ENCODE measurements at places on chromosomes 2 and 18.
A peak's percentile ranks its signal among the peaks of the same experiment; 100 is the strongest.

DNA sequence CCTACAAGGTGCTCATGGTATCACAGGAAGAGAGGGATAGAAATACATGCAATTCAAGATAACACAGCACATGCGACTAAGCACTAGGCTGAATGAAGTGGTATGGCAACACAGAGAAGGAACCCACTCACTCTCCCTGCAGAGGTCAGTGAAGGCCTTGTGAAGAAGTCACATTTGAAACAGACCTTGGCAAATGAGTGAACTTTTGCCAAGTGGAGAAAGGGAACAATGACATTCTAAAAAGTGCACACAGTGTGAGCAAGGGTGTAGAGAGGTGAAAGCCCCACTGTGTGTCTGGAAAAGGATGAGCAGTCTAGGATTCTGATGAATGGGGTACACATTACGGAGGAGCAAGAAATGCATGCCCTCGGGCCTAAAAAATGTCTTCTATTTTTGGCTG lies 23.3 kb downstream of the KLF7 start:
- no peak for DNase-seq

DNA sequence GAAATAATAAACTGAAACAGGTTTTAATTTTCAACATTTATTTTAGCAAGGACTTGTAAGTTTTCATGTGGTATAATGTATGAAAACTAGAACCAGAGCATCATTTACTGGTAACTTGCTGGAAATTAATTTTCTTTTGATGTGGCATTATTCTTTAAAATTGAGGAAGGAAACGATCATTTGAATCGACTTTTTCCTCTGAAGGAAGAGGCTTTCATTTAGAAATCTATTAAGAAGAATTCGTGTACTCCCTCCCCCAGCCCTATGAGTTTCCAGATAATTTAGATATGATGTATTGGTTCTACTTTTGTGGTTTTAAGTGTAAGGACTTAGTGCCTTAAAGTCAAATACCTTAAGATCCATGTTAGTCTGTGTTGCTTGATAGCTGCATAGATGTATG lies 2.5 kb downstream of the BABAM2 start:
- no peak for DNase-seq

GRCh38 chr2:144686518-144687215 lies 166.7 kb upstream of the ZEB2 start:
- DNase-seq, result no peak

- DNase-seq, result no peak
Observed at GRCh38 chr2:213491376-213491775, 207.1 kb downstream of the SPAG16 start.

DNA sequence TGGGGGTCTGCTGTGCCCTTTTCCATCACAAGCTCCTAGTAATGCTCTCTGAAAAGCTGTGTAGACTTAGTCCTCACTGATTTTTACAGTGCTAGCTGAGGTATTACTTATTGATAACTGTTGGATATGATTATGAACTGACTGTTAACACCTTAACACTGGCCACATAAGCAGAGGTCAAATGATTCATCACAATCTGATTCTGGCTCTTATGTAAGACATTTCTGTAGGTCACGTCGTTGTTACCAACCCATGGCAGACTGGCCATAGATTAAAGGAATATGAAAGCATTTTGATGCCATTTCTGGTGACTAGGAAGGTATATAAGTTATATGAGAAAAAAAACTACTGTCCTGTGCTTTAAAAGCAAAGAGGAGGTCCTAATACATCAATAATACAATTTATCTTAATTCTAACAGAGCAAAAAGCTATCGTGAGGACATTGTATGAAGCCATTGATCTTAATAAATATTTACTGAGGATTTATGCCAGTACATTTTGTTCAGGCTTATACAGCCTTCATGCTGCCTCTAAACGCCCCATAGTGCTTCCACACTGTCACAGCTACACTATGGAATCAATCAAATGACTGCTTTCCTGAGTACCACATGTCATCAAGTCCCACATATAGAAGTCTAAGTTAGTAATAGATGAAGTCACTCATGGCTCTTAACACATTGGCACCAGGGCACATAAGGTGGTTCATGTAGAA lies 6.9 kb upstream of the RND3 start:
- DNase-seq, result no peak

GRCh38 chr2:28752631-28753376 lies 1.2 kb downstream of the PPP1CB start:
- no peak for DNase-seq

- DNase-seq, result no peak
Observed at GRCh38 chr2:136069773-136070172, 48.2 kb downstream of the CXCR4 start.

DNA sequence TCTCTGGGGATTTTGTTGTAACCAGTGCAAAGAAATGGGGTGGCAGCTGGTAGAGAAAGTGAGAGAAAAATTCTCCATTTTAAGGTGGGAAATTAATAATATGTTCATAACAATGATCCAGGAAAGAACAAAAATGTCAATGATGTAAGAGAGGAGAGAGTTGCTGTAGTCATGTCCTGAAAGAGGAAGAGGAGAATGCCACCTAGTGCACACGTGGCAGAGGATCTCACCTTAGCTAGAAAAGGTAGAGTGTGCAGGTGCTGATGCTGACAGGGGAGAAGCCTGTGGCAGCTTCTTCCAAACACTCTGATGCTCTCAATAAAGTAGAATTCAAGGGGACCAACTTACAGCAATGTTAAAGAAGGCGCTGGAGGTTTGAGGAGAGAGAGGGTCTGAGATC lies 282.9 kb upstream of the PKDCC start:
- no peak for DNase-seq

DNA sequence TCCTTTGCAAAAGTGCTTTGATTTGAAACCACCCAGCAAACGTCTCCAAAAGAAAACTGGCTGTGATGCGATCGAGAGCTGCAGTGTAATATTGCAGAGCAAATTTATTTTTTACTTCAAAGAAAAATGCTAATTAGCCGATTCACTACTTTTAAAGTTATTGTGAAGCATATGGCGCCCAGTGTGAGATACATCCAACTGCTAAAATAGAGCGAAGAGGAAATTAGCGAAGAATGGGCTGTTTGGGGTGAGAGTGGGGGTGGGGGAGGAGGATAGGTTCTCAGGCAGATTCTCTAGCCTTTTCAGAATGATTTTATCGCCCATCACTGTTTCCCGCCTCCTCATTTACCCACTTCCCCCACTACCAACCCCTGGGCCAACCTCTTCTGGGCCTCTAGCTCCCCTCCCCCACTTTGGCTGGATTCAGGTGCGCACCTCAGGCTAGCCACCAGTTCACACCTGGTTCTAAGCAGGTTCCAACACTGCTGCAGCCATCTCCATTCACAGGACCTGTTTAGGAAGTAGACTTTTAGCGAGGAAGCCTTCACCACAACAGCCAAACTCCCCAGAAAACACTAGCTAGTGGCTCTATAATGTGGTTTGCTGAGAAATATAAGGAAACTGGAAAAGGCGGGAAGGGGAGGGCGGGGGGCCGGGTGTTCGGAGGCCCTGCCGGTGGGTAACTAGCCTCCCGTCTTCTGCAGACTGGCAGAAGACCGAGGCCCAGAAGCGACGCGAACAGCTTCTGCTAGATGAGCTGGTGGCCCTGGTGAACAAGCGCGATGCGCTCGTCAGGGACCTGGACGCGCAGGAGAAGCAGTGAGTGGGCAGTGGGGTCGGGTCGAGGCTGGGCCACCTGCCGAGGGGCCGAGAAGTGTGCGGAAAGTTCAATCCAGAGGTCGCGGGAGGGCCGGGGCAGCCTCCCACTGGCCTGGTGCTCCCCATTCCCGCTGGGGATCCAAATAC lies 6.0 kb upstream of the OTX1 start:
- DNase-seq, result no peak

- no peak for DNase-seq
Observed at GRCh38 chr2:21585881-21586280, 462.1 kb downstream of the TDRD15 start.

GRCh38 chr18:43442571-43442970 lies 165.3 kb upstream of the SYT4 start:
- no peak for DNase-seq

GRCh38 chr18:75210274-75211001 lies at the start of gene TSHZ1:
TSS of gene TSHZ1 (plus strand) at chr18:75210797. CDS start at chr18:75211877, 1,080 bp downstream.
- peak; percentile 51 for DNase-seq

DNA sequence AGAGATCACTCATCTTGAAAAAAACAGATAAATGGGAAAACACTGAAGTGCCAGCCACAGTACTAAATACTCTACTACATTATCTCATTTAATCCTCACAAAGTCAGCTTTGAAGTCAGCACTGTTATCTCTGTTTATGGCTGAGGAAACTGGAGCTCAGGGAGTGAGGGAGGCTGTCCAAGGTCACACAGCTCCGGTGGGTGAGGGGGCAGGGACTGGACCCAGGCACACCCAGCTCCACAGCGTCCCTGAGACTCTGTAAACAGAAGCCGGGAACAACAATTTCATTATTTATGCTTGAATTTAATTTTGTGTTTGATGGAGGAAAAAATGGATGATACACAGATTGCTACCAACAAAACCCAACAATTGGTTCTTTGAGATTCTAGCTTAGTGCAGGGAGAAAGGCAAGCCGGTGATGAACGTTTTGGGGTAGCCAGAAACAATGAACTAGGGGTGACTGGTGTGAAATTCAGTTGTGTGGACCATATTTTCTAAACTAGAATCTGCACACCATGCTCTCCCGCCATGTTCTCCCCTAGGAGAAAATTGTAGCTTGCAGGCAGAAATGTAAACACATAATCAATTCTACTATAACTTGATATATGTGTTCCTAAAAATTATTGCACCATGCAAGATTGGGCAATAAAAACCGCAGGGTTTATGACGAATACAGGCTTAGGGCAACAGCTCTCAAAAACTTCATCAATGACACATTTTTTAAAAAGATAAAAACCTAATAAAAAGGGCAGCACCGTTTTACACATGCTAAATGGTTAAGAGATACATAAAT lies at the start of gene GREB1:
Gene GREB1, plus strand, starts transcription at position 768 of the 793 bp plus-strand sequence. CDS start 22,570 bp downstream, outside the sequence.
- DNase-seq, result no peak

DNA sequence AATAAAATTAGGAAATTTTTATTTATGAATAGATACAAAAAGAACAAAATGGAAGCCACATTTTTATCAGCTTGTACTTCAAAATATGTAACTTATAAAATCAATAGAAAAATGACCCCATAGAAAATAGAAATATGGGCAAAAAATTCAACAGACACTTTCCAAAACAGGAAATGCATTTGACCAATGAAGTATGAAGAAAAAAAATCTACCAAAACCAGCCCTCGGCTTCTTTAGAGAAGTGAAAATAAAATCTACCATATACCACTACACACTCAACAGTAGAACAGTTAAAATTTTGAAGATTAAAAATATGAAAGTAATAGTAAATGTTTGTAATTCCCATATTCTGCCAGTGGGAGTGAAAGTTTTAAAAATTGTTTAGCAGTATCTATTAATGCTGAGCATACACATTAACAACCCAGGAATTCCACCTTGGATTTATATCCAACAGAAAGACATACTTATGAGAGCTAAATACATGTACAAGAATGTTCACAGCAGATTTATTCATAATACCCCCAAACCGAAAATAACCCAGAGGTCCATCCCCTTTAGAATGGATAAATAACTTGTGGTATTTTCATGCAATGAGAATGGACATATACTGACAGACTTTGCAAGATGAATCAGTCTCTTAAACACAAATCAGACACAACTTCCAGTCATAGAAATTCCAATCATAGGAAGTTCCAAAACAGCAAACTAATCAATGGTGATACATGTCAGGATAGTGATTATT lies 318.0 kb downstream of the FIGN start:
- no peak for DNase-seq

DNA sequence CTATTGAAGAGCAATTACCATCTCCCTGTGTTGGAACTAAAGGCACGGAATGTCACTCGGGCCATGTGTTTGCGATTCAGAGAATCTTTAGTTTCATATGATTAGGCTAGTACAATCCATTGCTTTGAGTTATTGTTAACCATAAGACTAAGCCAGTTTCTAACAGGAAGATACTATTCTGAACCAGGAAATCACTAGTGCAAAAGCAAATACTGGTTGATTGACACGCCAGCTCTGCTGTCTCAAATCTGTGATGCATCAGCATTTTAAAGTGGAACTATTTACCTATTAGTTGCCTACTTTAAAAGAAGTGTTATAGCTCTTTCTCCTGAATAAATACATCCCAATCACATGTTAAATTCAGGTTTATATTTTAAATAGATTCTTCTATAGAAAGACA lies 61.9 kb downstream of the AFTPH start:
- no peak for DNase-seq

GRCh38 chr2:155377931-155378444 lies 679.5 kb downstream of the KCNJ3 start:
- DNase-seq, result no peak

- no peak for DNase-seq
Observed at GRCh38 chr2:46350029-46350689, 53.0 kb downstream of the EPAS1 start.

- DNase-seq, result peak; percentile 12
Observed at GRCh38 chr2:26646986-26647672, 6.0 kb upstream of the CIB4 start.

GRCh38 chr2:57806449-57806968 lies 240.1 kb upstream of the VRK2 start:
- no peak for DNase-seq

GRCh38 chr2:11391942-11392266 lies 47.5 kb upstream of the ROCK2 start:
- no peak for DNase-seq

DNA sequence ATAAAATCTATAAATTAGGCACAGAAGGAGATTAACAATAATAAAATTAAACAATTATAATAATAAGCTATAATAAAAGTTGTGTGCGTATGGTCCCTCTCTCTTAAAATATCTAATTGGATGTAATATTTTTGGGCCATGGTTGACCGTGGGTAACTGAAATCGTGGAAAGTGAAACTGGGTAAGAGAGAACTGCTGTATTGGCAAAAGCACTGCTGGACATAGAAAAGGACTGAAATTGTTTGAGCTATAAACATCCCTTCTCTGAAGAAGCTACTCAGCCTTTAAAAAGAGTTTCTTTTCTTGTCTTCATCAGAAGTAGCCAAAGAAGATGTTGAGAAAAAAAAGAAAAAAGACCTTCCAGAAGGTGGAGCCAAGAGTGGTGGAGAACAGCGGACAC lies 379.4 kb downstream of the ZNF521 start:
- no peak for DNase-seq

- DNase-seq, result no peak
Observed at GRCh38 chr18:14917311-14917710, 169.3 kb downstream of the ANKRD30B start.

- DNase-seq, result no peak
Observed at GRCh38 chr2:168639441-168639898, 163.0 kb upstream of the NOSTRIN start.

DNA sequence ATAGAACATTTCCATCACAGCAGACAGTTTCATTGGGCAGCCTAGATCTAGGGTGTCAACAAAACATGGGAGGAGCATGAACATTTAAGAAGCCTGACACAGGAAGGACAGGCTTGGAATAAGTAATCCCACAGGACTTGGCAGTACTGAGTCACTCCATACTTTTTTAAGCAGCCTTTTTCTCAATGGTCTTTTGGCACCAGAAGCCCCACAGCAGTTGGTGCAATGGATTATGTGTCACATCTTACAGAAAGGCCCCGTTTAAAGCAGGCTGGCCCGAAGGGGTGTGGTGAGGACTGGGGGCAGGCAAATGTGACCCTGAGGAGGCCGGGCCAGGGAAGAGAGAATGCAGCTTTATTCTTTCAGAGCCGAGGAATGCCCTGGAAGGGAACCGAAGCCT lies 26.6 kb downstream of the SPTBN1 start:
- DNase-seq, result no peak

- DNase-seq, result no peak
Observed at GRCh38 chr2:15159751-15160177, 401.4 kb downstream of the NBAS start.

- DNase-seq, result no peak
Observed at GRCh38 chr18:59324623-59324971, 6.1 kb upstream of the CPLX4 start.

All from CD8-positive, alpha-beta memory T cell (primary cell).